ENCODE measurements at places on chromosomes 2 and 18. TPM values are rescaled to one million over a fixed set of nuclear protein-coding genes. Genes with fewer than 3 reads are reported as not detected.

DNA sequence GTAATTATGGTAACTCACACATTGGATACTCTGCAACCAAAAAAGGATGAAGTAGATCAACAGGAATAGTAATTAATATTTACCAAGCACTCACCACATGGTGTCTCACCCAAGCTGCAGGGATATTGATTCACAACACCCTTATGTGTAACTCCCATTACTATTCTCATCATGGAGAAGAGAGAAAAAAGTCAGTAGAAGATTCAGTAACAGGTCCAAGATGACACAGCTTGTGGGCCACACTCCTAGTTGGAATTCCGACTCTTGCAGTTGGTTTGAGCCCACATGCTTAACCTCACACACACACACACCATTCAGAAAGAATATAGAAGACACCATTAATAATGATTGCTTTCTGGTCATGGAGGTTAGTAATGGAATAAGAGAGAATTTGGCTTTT is 1.7 kb upstream of the MLPH start:
- DNase-seq = no peak
- peaks cover 64% of the 10 kb centered on the region for H3K27me3 ChIP-seq
- H3K4me1 ChIP-seq = no peaks in the 10 kb centered on the region
- no peak overlapping the region for H3K4me3 ChIP-seq
- H3K27ac ChIP-seq = no peak overlapping the region
- no peaks in the 10 kb centered on the region for H3K36me3 ChIP-seq

The ABCG8 gene
- total RNA-seq = 0.23 TPM

DNA sequence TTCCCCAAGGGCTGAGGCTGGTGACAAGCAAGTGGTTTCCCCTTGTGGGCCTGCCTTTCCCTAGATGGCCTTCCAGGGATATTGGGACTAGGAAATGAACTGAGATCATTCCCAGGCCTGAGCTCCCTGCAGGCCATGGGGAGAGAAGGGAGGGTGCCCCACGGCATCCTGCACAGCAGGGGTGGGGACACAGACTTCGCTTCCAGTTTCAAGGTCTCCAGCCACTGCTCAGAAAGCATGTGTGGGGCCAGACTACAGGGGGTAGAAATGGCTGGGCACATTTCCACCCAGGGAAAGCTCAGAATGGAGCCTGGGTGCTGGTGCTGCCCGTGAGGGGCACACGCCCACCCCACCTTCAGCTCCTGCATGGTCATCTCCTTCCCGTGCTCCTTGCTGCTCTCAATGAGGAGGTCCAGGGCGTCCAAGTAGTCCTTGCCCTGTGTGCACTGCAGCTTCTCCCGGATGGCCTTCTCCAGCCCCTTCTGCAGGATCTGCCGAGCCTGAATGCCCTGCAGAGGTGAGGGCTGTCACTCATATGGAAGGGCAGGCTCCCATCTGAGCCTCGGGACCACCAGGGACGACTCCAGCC is 13.2 kb downstream of the CYP26B1 start:
- H3K4me3 ChIP-seq = no peak overlapping the region
- no peak for DNase-seq
- no peaks in the 10 kb centered on the region for H3K4me1 ChIP-seq
- H3K36me3 ChIP-seq = no peaks in the 10 kb centered on the region
- no peak overlapping the region for H3K27ac ChIP-seq

DNA sequence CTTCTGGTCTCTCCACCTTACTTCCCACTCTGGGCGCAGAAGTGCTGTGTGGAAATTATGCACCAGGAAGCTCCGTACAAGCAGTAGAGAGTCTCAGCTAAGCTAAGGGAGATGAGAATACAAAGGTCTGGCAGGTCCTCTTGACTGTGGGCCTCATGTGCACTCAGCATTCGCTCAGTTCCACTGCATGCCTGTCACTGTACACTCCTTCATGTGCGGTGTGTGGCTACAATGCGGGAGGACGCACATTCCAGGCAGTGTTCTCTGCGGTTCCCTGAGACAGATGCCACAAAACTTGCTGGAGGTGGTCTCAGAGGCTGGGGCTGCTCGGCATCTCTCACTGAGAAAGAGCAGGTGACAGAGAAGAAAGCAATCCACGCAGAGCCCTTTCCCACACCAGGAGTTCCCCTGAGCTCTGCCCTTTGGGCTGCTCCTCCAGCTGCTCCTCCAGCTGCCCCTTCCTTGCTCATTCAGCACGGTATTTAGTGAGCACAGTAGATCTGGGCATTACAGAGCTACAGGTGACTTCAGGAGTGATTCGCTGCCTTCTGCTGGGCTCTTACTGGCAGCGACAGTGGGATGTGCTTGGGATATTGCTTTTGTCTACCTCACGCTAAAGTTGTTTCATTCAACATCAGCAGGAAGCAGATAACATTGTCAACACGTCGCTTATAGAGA is 176.6 kb downstream of the SH3RF3 start:
- no peak for DNase-seq
- H3K36me3 ChIP-seq = no peaks in the 10 kb centered on the region
- peaks cover 3% of the 10 kb centered on the region for H3K27me3 ChIP-seq

DNA sequence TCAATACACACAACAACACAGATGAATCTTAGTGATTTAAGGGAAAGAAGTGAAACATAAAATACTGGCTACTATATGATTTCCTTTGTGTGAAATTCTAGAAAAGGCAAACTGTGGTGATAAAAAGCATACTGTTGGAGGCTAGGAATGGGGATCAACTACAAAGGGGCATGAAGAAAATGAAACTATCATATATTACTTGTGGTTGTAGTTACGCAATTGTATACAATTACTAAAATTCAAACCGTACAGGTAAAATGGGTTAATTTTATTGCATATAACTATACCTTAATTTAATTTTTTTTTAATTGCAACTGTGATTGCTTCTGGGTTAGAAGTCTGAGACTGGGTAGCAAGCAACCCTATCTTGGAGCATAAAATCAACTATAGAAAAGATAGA is 41.7 kb upstream of the ABI2 start:
- no peak for DNase-seq
- H3K4me3 ChIP-seq = no peak overlapping the region
- H3K4me1 ChIP-seq = peaks cover 2% of the 10 kb centered on the region

The COPS9 gene
- total RNA-seq = 112 TPM

The RIT2 gene
- not detected for total RNA-seq

The FOXD4L1 gene
- 0.14 TPM for total RNA-seq

GRCh38 chr2:71704688-71705087 is 251.3 kb downstream of the DYSF start:
- no peaks in the 10 kb centered on the region for H3K27me3 ChIP-seq
- no peak for DNase-seq
- H3K36me3 ChIP-seq = no peaks in the 10 kb centered on the region
- no peak overlapping the region for H3K27ac ChIP-seq
- H3K4me3 ChIP-seq = no peak overlapping the region

DNA sequence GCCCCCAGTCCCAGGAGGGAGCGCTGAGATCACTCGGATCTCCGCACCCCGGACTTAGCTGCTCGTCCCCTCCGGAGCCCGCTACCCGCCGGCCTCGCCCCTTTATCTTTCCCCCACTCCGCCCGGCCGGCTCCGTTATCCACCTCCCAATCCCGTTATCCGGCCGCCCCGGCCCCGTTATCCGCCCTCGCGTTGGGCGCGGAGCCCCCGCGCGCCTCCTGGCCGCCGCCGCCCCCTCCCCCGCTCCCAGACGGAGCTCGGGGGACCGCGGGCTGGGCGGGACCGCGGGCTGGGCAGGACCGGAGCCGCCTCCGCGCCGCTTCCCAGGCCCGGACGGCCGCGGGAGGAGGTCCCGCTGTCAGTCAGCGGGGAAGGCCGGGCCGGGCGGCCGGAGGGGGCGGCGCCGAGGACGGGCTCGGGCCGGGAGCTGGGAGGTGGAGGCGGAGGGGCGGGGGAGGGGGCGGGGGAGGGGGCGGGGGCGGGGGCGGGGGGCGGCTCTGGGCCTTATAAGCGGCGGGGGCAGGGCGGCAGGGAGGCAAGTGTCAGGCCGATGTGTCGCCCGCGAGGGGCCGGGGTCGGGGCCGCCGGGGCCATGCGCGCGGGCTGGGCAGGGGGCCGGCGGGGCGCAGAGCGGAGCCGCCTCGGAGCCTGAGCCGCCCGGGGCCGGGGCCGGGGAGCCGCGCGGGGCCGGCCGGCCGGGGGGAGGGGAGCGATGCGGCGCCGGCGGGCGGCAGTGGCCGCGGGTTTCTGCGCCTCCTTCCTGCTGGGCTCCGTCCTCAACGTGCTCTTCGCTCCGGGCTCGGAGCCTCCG is at the start of gene PKDCC:
TSS of gene PKDCC (plus strand) at position 534 of the 811 bp plus-strand sequence. CDS start at position 713, 179 bp downstream.
- no peak within 1 kb of the TSS for H3K27ac ChIP-seq
- H3K4me3 ChIP-seq = peak within 1 kb of the TSS; percentile 18
- no peak for DNase-seq
- H3K36me3 ChIP-seq = no peaks in the 10 kb centered on the region
- H3K4me1 ChIP-seq = no peaks in the 10 kb centered on the region

- no peak overlapping the region for H3K4me3 ChIP-seq
- DNase-seq = no peak
Measured at GRCh38 chr2:121052521-121052920, 232.5 kb downstream of the TFCP2L1 start.

The LONRF2 gene
- total RNA-seq = 0.21 TPM

DNA sequence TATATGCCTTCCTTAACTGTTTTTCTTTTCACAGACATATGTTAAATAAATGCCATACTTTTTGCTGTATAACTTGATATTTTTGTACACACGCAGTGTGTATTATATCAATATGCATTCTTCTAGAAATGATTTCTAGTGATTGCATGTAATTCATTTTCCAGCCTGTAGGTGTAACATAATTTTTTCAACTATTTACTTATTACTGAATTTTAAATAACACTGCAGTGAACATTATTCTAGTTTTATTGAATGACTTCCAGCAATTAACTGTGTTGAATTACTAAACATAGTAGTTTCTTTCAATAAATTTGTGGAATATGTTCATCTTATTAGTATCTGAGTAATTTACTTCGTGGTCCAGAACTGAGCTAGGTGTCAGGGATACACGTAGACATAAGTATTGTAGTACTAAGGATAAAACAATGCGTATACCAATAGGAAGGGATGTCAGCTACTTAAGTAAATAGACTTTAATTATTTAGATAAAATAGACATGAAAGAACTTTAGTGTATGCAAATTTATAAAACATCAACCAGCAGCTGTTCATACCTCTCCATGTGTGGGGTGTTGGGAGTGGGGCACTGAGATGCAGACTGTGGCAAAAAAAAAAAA is 28.0 kb downstream of the TANC1 start:
- no peaks in the 10 kb centered on the region for H3K27me3 ChIP-seq
- no peak overlapping the region for H3K27ac ChIP-seq
- H3K36me3 ChIP-seq = no peaks in the 10 kb centered on the region
- no peak overlapping the region for H3K4me3 ChIP-seq
- DNase-seq = no peak

The TTC27 gene
- total RNA-seq = 44.9 TPM

- H3K36me3 ChIP-seq = no peaks in the 10 kb centered on the region
- H3K4me3 ChIP-seq = no peak overlapping the region
- no peaks in the 10 kb centered on the region for H3K4me1 ChIP-seq
- no peak for DNase-seq
- H3K27ac ChIP-seq = no peak overlapping the region
Measured at GRCh38 chr2:5530011-5530696, 162.0 kb upstream of the SOX11 start.

The YIPF4 gene
- 33.4 TPM for total RNA-seq

The PROC gene
- not detected for total RNA-seq

The TMEFF2 gene
- not detected for total RNA-seq

DNA sequence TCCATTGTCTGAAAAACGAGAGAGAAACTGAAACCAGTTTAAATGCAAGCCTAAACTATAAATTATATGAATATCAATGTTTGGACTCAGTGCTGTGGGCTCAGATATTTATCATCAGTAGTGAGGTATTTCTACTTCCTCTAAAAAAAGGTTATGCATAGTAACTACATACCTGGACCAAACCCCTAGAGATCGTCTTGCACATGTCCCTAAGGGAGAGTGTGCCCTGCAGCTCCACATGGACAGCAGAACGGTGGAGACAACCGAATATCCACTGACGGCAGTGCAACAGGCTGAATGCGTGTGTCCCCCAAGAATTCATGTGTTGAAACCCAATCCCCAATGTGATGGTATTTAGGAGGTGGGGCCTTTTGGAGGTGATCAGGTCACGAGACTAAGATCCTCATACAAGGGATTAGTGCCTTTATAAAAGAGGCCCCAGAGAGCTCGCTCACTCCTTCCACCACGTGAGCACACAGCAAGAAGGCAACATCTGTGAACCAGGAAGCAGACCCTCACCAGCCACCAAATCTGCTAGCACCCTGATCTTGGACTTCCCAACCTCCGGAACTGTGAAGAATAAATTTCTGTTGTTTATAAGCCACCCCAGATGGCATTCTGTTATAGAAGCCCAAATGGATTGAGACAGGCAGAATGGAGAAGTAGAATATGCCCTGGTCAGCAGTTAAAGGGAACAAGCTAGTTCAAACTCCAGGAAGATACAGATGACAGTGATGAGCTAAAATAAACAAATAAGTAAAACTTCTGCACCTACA is 208.4 kb downstream of the ANAPC1 start:
- H3K27me3 ChIP-seq = peaks cover 34% of the 10 kb centered on the region
- no peak overlapping the region for H3K27ac ChIP-seq
- H3K36me3 ChIP-seq = no peaks in the 10 kb centered on the region
- peaks cover 6% of the 10 kb centered on the region for H3K4me1 ChIP-seq
- DNase-seq = no peak

DNA sequence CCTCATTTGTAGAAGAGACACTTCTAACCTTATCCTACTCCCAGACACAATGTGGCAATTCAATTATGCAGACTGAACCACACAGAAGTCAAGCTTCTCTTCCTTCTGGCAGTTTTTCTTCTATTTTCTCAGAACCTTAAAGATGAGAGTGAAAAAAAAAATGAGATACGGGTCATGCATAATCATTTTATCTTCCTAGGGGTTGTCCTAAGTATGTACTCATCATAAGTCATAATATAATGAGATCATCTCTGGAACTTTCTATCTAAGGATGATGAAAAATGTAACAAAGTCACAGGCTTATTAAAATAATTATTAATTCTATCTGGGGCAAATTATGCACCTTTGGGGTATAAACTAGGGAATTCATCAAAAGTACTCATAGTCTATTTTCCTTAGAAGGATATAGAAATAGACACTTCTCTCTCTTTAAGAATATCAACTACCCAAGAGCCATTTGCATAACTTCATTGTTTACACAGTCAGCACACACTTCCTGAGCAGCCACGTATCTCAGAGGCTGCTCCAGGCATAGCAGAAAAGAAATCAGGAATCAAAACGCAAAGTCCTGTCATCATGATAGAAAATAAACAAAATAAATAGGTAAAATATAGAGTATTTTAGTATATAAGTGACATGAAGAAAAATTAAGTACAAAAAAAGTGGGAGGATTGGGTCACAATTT is 345.9 kb upstream of the SPHKAP start:
- H3K36me3 ChIP-seq = no peaks in the 10 kb centered on the region
- H3K27ac ChIP-seq = no peak overlapping the region
- DNase-seq = no peak
- H3K4me1 ChIP-seq = no peaks in the 10 kb centered on the region
- H3K27me3 ChIP-seq = no peaks in the 10 kb centered on the region
- no peak overlapping the region for H3K4me3 ChIP-seq

DNA sequence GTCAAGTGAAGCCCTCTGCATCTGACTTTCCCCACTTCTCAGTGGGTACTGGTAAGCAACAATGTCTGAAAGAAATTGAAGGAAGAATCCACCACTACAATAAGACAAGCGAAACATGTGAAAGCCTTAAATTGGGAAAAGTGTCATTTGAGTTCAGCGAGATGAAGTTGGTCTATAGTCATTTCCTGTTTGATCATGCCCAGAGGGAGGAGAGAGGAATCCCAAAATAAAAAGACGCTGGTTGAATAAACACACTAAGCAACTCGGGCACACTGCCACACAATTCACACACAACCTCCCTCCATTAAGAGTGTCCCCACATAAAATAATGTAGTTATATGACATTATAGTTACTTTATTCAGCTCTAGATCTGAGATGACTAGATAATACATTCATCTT is 166.1 kb downstream of the CBLN2 start:
- H3K27me3 ChIP-seq = no peaks in the 10 kb centered on the region
- no peak overlapping the region for H3K4me3 ChIP-seq
- no peaks in the 10 kb centered on the region for H3K4me1 ChIP-seq

The APCDD1 gene
- total RNA-seq = not detected

All from activated T-helper 2 cell treated with anti-CD3 and anti-CD28 coated beads, Interferon-gamma antibody, Interleukin-2, Interleukin-4, amounts not matched to agents 10 μg/mL and 5 μg/mL and 100 μg/mL, durations not matched to agents 14 hours and 24 hours and 36 hours (primary cell).